ENCODE measurements at places on chromosomes 2 and 18. TPM values are rescaled to one million over a fixed set of nuclear protein-coding genes. Genes with fewer than 3 reads are reported as not detected.

The SLC1A4 gene
- total RNA-seq, result 2.7 TPM

- no peak for DNase-seq
Observed at GRCh38 chr18:25724997-25725396, 365.4 kb downstream of the SS18 start.

DNA sequence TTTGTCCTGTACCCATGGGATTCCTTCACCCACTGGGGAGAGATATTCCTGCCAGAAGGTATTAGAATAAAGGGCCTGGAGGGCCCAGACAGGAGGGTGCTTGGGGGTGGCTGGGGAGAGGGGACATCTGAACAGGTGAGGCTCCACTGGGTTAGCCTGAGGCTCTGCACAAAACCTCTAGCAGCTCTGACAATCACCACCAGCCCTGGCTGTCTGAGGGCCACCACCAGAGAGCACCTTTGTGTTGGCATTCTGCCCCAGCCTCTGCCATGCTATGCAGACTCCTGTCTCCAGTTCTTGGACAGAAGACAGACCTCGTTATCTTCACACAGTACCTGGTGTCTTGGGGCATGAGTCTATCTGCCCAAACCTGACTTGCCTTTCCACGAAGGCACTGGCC, 25.3 kb downstream of the SLC16A14 start:
- no peak for DNase-seq

GRCh38 chr2:201858281-201859184, 52.2 kb downstream of the CDK15 start:
- DNase-seq, result peak; percentile 79

DNA sequence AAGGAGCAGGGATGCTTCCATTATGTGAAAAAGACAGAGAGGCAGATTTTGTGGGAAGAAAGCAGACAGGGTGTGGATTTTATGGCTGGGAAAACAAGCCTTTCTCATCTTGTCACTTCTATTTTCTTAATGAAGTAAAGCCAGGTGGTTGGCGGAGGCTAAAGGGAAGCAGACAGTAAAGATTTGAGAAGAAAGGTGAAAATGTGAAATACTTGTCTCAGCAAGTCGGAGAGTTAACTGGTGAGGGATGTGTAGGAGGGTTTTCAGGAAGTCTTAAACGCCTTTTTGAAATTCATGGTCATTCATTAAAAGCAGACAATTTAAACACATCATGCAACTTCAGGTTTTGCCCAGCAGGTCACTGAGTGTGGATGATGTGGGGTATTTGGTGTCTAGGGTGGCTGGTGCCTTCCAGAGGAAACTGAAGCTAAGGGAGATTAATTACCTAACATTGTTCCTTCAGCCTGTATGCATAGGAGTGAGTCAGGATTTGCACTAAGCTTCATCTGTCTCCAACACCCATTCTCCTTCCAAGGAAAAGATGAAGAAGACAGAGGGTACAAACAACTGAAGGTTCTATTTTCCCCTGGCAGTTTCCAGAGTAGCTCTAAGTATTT, 20.7 kb downstream of the SLC14A2 start:
- DNase-seq, result no peak

The ZNF236 gene
- 10.1 TPM for total RNA-seq

DNA sequence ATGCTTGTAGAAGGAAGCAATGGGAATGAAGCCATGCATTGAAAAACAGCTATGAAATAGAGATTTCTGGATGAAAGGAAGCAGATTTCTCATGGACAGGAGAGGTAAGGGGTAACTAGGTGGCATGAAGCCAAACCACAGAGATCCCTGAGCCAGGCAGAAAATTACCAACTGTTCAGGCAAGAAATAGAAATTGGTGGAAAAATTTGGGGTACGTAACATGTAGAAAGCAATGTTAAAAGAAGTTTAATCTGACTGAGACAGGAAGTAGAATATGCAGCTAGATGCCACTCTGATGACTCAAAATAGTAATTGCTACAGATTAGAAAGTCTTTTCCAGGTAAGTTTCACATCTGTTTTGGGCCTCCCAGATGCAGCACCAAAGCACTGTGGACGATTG, 928.5 kb upstream of the CELF4 start:
- no peak for DNase-seq

The TMEM163 gene
- total RNA-seq, result 1.1 TPM

DNA sequence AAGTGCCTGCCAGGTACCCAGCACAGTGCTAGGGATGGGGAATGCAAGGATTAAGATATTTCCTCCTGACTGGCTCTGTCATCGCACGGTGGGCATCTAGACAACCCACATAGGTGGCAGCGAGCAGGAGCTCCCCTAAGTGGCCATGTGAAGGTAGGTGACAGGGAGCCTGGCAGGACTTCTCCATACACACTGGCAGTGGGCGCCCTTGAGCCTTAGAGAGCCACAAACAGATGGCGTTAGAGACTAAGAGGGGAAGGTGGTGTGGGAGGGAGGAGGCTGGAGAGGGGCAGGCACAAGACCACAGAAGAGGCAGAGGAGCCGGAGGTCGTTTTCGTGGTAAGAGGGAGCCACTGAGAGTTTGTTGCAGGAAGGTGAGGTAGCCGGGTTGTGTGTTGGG, 15.2 kb downstream of the PRELID3A start:
- DNase-seq, result peak; percentile 62

DNA sequence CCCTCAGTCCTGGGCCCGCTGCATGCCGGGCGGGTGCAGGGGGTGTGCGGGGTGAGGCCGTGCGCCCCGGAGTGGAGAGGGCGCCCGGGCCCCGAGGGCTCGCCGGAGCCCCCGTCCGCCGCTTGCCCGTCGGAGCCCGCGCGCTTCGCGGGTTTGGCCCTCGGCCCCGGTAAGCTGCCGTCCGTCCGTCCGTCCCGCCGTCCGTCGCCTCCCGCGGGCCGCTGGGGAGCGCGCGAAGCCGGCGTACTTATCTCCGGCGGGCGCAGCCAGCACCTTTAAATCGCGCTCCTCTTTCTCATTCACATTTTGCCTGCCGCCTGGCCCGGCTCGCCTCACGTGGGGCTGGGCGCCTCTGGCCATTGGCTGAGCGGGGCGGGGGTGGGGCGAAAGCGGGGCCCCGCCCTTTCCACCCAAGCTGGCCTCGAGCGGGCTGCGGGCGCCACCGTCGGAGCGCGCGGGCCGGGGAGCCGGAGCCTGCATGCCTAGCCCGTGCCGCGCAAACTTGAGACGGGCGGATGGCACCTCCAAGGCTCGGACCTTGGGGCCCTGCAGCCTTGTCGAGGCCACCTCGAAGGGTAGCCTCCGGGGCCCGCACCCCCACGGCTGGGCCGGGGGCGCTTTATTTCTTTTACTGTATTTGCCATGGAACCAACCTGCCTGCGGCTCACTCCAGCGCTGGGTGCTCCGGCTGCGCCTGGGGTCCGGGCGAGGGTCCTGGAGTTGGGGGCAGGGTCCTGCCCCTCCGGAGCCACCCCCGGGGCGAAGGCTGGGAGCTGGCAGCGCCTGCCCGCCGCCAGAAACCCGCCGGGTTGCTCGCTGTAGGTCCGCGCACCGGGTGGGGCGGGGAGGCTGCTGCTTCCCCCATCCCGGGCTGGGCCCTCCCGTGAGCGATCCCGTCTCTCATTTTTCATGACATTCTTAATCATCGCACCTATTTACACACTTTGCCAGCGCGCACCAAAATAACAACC, at the start of gene GBX2:
Gene GBX2 (minus strand): TSS at position 277 of the 971 bp plus-strand sequence. CDS start 415 bp downstream, outside the sequence.
- DNase-seq, result peak; percentile 95

Measured in GM23338 (cell line).